T-helper 17 cell (primary cell): ENCODE measurements at places on chromosomes 5 and 9.

DNA sequence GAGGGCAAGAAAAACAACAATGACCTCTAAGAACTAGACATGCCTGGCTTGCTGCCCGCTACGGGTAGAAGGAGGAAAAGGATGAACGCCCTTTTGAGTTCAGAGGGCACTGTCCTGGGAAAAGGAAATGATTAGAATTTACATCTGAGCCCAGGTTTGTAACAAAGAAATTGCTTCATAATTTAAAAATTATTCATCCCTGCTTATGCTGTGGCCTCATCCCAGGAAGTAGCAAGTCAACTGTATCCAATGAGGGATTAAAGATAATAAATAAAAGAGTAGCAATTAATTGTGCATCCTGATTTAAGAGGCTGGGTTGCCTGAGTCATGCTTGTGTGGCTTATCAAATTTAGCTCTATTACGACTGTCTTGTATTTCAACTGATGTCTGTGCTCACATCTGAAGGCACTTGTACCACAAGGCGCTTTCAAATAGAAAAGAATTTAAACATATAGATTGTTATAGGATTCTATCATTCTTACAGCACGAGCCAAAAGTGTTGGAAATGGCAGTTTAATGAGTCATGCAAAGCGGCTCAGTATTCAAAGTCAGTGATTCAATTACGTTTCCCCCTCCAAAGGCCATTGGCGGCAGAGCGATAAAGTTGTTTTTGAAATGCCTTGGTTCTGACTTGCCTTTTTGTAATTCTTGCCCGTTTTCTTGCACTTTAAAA lies 40.0 kb upstream of the DMRT1 start:
- no peak for DNase-seq

DNA sequence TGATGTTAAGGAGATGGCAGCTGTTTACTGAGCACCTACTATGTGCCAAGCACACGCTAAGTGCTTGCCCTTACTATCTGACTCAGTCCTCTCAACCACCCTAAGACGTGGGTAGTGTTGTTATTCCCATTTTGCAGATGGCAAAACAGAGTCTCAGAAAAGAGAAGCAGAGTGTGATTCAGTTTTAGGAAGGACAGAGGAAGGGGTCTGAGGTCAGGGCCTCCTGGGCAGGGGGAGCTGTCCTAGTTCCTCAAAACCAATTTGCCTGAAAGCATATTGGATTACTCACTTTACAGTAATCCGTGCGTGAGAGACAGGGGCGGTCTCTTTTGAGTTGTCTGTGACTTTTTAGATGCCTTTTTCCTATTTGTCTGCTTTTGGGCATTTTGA lies 23.2 kb downstream of the DNM1 start:
- DNase-seq = no peak

- DNase-seq = no peak
Observed at GRCh38 chr9:124215368-124215910, 42.3 kb upstream of the NEK6 start.

DNA sequence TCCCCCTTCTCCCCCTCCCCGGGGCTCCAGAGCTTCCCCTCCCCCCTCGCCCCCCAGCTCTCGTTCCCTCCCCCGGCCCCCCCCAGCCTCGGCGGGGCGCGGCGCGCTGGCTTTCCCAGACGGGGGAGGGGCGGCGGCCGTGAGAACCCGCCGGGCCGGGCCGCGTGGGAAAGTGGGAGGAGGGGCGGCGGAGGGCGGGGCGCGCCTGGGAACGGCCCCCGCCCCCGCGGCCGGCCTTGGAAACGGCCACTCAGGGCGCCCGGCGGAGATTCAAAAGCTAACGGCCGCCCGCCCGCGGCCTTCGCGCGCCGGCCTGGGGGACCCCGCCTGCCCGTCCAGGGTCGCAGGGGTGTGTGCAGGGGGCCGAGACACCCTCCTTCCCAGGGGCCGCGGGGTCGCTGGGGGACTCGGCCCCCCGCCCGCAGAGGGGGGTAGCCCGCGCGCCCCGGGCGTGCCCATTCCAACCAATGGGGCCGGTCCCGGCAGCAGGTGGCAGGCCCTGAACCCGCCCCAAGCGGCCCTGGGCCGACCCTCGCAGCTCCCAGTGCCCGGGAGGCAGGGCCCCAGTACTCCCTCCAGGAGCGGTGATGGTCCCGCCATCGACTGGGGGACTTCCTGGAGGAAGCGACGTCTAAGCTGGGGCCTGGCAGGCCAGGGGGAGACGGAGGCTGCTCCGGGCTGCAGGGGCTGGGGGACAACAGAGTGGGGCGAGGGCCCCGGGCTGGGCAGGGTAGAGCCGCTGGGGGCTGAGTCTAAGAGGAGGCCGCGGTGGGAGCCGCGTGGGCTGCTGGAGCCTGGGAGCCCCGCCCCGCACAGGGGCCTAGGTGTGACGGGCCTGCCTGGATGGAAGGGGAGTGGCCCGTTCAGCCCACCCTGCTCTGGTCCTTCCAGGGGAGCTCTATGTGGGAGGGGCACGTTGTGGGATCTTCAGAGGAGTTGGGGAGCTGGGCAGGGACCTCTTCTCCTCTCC lies 14.2 kb upstream of the NRARP start:
- DNase-seq = no peak

DNA sequence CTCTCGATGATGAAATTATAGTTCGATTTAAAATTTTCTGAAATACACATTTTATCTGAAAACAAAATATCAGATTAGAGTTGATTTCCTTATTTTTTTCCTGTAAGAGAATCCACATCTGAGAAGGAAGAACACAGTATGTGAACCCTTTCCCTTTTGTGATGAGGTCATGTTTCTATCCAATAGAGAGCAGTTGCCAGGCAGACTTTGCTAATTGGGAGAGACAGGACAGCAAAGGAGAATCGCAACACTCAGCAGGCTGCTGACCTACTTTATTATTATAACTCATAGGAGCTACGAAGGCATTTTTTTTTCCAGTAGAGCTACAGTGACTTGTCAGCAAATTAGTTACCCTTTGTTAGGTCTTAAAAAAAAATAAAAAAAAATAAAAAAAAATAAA lies 242.1 kb downstream of the HCN1 start:
- DNase-seq = no peak

DNA sequence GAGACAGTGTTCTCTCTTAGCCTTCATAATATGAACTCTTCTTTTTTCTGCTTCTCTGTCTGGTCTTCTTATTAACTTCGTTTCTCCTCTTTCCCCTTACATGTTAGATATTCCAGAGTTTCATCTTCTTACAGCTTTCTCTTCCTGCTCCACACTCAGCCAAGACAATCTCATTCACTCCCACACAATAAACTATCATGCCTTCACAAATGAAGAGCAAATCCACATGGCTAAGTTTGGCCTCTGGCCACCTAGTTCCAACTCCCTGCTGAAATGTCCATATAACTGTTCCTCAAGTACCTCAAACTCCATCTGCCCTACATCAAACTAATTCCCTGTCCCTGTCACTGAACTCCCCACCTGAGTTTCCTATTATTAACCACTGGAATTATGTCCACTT lies 18.4 kb downstream of the IL33 start:
- no peak for DNase-seq

DNA sequence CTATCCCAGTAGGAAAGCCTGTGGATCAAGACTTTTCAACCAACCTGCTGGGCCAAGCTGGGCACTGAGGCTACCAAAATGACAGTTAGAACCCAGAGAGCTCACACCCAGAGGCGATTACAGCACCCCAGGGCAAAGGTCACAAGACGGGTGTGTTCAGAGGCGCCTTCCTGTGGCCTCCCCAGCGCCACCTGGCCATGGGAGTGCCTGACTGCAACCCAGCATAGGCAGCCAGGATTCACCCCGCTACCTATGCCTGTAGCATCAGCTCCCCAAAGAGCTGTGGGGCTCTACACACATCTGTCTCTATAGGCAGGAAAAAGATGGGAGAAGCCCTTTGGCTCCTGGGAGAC lies 33.5 kb downstream of the PDGFRB start:
- DNase-seq = no peak

DNA sequence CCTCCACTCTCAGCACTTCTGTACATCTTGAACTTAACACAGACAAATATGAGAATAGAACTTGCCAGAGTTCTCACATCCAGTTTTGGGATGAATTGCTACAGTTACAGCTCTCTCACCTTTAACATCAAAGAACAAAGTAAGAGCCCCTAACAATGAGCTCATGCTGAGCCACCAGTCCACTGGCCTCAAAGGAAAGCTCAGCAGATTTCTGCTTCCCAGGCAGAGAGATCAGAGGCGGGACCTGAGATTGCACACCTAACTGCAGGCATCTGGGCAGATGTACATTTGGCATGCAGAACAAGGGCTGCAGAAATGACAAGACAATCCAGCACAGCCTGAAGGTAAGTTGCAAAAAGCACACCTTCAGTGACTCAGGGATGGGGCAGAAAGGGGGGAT lies 300.9 kb downstream of the MRPS30 start:
- DNase-seq = no peak

DNA sequence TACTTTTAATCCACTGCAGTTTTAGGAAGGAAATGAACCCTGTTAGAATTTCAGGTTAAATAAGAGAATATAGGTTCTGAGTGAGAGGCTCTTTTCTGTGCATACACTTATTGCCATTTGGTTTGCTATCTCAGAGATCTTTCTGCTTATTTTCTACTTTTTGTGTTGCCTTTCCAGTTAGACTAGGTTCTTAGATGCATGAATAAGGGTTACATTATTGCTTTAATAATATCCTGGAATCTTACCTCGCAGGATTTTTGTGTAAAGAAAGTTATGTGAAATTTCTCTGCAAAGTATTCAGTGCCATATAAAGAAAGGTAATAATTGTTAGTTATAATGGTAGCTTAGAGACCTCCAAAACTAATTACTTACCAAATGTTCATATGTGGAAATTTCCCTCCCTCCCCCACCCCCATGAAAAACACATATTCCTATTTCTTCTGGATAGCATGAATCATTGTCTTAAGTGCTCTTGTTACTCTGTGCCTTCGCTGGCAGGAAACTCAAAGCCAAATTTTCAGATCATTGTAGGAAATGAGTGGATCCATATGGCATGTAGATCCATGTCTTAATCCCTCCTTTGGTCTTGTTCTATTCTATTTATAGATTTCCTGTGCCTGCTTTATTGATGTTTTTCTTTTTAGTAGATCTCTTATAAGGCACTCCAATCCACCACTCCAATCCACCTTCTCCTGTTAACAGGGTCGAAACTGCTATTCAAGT lies 2.7 kb upstream of the APBA1 start:
- no peak for DNase-seq

DNA sequence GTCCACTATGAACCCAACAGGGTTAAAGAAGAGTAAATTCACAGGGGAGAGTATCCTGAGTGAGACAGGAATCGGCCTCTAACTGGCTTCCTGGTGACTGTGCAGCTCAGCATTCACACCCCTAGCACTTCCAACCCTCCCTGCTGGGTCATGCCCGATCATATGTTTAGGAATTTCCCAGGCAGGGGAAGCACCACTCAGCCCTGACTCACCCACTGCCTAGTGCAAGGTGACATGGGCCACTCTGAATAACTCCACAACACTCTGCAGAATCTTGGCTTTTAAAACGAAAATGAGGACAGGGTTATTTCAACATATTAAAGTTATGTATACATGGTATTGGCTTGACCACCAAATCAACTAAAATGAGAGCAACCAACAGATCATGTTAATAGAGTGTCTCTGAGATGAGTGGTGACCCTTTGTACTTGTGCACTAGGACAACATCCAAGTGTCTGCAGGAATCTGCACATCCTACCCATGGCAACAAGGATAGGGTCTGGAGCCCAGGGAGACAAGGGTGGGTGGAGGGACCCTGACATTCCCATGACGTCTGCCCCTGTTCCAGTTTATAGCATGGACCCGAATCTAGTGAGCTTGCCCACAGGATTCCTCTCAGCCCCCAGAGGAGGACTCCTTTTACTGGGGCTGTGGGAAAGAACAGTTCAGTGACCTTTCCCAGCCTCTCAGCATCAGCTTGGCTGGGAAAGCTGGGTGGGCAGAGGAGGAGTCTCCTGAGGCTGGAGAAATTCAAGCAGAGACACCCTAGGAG lies 485.8 kb downstream of the SEMA5A start:
- DNase-seq = no peak
